ENCODE measurements at places on chromosomes 4 and X.
A peak's percentile ranks its signal among the peaks of the same experiment; 100 is the strongest.

DNA sequence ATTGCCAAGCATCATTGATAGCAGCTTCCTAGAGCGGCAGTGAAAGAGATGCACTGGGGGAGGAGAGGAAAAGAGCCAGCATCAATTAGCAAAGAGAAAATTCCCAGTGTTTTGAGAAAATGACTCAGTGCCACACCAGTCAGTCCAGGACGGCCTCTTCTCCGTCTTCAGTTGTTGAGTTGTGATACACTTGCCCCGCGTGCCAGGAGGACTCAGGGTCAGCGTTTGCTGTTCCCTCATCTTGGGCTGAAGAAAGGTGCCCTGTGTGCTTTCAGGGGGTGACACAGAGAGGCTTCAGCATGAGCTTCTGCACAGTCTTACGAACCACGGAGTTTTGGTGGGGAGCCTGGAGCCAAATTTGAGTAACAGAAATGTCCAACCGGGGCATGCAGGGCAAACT is 82.3 kb downstream of the GPR143 start:
- H3K4me3 ChIP-seq = no peak overlapping the region
- no peak for DNase-seq
- no peak overlapping the region for H3K27ac ChIP-seq
- H3K27me3 ChIP-seq = no peaks in the 10 kb centered on the region

- no peaks in the 10 kb centered on the region for H3K27me3 ChIP-seq
- H3K4me1 ChIP-seq = no peaks in the 10 kb centered on the region
- H3K27ac ChIP-seq = no peak overlapping the region
- H3K36me3 ChIP-seq = no peaks in the 10 kb centered on the region
Measured at GRCh38 chrX:150449313-150449712, 86.2 kb downstream of the MAMLD1 start.

DNA sequence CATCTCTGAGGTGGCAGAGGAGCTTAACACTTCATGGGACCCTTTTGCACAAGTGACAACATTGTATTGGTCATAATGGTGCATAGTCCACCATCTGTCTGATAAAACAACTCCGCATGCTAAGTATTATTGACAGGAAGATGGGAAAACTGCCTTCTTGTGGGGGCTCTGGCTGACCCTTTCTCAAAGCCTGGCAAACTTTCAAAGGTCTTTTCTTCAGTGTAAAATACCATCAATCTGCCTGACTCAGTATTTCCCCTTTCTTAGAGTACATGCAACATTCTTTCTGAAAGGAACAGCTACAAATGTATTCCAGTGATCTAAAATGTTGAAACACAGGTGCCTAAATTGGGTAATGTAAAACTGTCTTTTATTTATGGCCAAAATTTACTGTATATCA is 89.1 kb downstream of the NAA11 start:
- no peaks in the 10 kb centered on the region for H3K36me3 ChIP-seq
- no peaks in the 10 kb centered on the region for H3K4me1 ChIP-seq

DNA sequence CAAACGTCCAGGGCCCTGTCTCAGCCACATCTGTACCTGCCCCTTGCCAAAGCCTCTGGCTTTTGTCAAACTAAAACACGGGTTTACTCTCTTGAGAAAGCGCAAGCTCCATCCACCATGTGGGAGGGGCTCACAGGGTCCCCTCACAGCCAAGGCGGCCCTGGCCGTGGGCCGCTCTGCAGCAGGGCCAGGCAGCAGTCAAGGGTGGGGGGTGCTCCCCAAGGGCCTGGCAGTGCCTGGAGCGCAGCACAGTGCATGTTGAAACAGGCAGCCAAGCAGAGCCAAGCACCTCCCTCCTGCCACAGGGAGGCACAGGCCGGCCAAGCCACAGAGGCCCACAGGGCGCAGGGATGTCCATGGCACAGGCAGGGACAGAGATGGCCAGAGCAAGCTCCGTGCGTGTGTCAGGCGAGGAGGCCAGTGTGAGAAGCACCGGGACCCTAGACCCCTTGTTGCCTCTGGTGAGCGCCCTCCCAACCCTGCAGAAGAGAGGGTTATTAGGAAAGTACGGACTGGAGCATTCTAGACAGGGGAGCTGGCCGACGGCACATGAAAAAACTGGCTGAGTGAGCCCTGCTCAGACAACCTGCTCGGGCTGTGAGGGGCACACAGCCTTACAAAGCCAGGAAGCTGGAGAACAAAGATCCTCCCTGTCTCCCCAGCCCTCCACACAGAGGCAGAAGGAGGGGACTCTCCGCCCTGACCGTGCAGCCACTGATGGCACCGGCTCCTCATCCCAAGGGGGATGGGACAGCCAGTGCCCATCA is 39.0 kb downstream of the FAM53A start:
- DNase-seq = peak; percentile 68
- H3K4me1 ChIP-seq = no peaks in the 10 kb centered on the region
- no peak overlapping the region for H3K27ac ChIP-seq

DNA sequence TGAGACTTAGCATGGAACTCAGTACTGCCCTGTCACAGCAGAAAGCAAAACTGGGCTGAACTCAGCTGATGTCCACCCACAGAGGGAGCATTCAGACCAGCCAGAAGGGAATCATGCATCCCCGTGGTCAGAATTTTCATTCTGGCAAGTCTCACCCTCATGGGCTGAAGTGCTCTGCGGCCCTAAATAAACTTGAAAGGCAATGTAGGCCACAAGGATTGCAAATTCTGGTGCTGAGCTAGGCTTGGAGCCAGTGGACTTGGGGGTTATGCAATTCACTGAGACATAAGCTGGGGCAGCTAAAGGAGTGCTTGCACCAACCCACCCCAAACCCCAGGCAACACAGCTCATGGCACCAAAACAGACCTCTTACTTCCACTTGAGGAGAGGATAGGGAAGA is 494.1 kb downstream of the GABRG1 start:
- no peak overlapping the region for H3K27ac ChIP-seq
- H3K27me3 ChIP-seq = no peaks in the 10 kb centered on the region
- no peak for DNase-seq
- H3K4me1 ChIP-seq = no peaks in the 10 kb centered on the region

- no peaks in the 10 kb centered on the region for H3K27me3 ChIP-seq
- H3K36me3 ChIP-seq = no peaks in the 10 kb centered on the region
- H3K4me1 ChIP-seq = no peaks in the 10 kb centered on the region
- H3K27ac ChIP-seq = no peak overlapping the region
- H3K4me3 ChIP-seq = no peak overlapping the region
Measured at GRCh38 chr4:55560096-55560495, 13.4 kb upstream of the CLOCK start.

- H3K27me3 ChIP-seq = no peaks in the 10 kb centered on the region
- DNase-seq = no peak
- H3K27ac ChIP-seq = no peak overlapping the region
- no peaks in the 10 kb centered on the region for H3K36me3 ChIP-seq
- no peak overlapping the region for H3K4me3 ChIP-seq
Measured at GRCh38 chr4:42905591-42905990, 13.1 kb downstream of the GRXCR1 start.

GRCh38 chrX:9940421-9940820 is 26.7 kb upstream of the CLDN34 start:
- no peaks in the 10 kb centered on the region for H3K36me3 ChIP-seq
- H3K4me3 ChIP-seq = no peak overlapping the region
- DNase-seq = no peak

GRCh38 chr4:2462218-2462991 is 6.5 kb upstream of the RNF4 start:
- peak overlapping the region; percentile 75 for H3K4me3 ChIP-seq
- no peaks in the 10 kb centered on the region for H3K36me3 ChIP-seq
- H3K27ac ChIP-seq = peak overlapping the region; percentile 43
- H3K27me3 ChIP-seq = no peaks in the 10 kb centered on the region
- DNase-seq = peak; percentile 73

All from psoas muscle (tissue), 8 donors.